ENCODE measurements at places on chromosomes 13 and 19. TPM values are rescaled to one million over a fixed set of nuclear protein-coding genes. Genes with fewer than 3 reads are reported as not detected.

SLC10A2 gene
- not detected for total RNA-seq

NEK3 gene
- 9.9 TPM for total RNA-seq

RNF113B gene
- not detected for total RNA-seq

KLK4 gene
- total RNA-seq: not detected

ARID3A gene
- total RNA-seq: 7.6 TPM

ZNF837 gene
- total RNA-seq: 1.2 TPM

Data from diencephalon (tissue), 1 donor.